Suppressor macrophage treated with lipopolysaccharide for 4 hours (primary cell): ENCODE measurements at places on chromosomes 11 and 22.
A peak's percentile ranks its signal among the peaks of the same experiment; 100 is the strongest.

DNA sequence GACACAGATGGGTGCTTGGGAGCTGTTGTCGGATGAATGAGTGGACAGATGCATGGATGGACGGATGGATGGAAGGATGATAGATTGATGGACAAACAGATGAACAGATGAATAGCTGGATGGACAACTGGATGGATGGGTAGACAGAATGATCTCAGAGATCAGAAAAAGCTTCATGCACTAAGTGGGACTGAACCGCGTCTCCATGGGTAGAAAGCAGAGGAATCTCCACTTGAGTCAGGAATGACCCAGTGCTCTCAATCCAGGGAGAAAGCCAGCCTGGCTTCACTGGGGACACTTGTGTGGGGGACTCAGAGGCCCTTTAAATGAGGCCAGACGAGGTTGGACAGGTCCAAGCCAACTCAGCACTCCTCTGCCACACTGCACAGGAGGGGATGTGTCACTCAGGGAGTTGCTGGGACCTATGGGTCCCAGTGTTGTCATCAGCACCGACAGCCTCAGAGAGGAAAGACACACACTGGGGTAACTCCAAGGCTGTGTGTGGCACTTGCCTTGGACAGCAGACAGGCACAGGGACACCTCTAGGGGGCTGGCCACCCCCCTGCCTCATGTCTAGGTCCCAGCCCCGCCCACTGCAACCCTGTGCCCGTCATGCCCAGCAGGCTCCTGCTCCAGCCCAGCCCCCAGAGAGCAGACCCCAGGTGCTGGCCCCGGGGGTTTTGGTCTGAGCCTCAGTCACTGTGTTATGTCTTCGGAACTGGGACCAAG is 5.6 kb downstream of the IGLL5 start:
- no peak for DNase-seq

DNA sequence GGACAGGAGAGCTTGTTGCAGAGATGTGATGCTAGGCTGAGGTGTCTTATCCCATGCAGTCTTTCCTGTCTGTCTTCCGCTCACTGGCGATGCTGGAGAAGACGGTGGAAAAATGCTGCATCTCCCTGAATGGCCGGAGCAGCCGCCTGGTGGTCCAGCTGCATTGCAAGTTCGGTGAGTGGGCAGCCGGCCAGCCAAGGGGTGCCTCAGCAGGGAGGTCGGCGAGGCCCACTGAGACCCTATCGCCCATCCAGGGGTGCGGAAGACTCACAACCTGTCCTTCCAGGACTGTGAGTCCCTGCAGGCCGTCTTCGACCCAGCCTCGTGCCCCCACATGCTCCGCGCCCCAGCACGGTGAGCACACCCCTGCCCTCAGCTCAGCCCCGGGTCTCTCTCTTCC is 1.7 kb downstream of the RAD9A start:
- DNase-seq, result no peak

DNA sequence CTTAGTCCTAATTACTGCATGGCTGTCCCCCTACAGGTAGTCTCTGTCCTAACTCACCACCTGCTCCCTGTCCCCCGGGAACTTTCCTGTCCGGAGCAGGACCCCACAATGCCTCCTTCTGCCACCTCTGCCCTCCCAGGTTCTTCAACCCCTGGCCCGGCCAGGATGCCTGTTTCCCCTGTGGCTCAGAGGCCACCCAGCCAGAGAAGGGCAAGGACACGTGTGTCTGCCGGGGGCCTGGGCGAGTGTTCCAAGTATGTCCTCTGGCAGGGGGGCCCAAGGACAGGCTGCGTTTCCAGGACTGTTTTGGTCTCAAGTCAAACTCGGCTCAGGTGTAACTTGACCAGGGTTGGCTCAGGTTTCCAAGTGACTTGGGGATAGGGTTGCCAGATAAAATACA is 63.8 kb downstream of the BTG4 start:
- no peak for DNase-seq

DNA sequence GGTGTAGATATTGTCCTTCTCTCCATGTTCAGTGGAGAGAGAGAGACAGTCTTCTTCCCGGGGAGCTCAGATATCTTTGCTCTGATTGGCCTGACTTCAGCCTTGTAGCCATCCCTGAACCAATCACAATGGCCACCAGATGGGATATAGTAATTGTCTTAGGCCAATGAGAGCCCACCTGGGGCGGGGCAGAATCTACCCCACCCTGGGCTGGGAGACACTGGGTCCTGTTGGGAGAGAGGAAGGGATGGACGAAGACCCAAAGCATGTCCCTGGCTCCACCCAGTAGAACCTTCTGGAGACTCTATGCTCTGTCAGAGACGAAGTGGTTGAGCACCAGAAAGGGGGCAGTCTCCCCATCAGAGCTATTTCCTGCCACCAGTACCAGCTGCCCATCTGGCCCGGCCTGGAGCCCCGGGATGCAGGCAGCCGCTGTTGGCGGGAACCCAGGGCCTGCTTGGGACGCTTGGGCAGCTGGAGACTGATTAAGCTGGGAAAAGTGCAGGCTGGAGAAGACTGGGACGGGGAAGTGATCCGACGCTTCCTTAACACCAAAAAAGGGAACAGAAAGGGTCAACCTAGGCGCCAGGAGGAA is 31.6 kb upstream of the CBX7 start:
- no peak for DNase-seq

DNA sequence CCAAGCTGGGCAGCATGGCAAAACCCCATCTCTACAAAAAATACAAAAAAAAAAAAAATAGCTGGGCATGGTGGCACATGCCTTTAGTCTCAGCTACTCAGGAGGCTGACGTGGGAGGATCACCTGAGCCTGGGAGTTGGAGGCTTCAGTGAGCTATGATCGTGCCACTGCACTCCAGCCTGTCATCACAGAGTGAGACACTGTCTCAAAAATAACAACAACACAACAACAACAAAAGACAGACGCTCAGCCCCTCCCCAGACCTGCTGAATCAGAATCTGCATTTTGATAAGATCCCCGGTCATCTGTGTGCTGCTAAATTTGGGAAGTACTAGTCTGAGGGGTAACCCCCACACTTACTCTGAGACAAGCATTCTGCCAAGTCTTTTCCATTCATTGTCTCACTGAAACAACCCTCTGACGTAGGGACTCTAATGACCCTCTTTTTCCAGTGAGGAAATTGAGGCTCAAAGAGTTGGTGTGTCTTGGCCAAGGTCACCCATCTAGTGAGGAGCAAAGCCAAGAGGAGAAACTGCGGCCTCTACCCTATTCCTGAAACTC is 7.5 kb downstream of the NEFH start:
- DNase-seq, result no peak

GRCh38 chr11:115905341-115906000 is 401.3 kb upstream of the CADM1 start:
- DNase-seq, result peak; percentile 83

GRCh38 chr11:57566005-57566904 is 1.2 kb downstream of the UBE2L6 start:
- peak; percentile 93 for DNase-seq

DNA sequence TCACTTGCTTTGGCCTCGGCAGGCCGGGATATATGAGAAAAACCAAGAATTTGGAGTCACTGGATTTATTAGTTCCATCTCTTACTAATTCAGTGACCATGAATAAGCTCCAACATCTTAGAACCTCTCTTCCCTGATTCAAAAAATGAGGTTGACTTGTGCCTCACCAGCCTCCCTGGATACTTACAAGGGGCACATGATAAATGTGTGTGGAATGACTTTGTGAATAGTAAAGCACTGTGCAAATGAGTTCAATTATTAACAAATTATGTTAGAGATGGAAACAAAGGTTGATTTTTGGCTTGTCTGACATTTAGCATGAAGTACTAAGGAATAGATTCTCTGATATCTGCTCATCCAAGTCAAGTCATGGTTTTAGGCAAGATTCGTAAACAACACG is 104.1 kb downstream of the TRIM44 start:
- no peak for DNase-seq

DNA sequence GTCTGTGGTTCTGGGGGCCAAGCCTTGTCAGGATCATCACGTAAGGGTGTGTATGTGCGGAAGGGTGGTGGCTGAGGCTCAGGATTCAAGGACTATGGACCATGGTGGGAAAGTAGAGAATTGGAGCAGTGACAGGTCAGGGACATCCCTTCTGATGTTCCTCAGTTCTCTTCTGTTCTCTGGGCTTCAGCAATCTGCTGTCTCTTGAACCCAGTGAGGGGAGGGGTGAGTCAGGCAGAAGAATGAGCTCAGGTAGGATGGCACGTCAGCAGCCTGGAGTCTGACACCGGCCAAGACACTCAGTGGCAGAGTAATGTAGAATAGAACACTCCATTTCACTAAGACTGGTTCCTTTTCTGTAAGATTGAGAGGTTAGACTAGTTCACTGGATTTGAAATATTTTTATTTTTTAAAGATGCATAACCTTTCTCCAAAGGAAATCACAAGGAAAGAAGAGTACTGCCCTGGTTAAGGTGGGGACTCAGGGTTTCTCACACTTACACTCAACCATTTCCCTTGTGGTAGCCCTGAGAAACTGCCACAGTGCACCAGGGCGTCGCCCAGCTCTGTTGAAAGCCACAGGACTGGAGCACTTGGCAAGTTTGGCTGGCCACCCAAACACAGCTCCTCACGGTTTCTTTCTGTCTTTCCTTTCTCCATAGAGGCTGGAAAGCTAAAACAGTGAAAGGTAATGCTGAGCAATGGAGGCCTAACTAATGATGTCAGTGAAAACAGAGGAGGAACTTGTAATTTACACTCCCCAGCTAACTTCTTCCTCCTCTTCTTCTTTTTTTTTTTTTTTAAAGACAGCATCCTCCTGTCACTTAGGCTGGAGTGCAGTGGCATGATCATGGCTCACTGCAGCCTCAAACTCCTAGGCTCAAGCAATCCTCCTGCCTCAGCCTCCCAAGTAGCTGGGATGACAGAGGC is 23.1 kb upstream of the MICAL2 start:
- DNase-seq, result peak; percentile 41

DNA sequence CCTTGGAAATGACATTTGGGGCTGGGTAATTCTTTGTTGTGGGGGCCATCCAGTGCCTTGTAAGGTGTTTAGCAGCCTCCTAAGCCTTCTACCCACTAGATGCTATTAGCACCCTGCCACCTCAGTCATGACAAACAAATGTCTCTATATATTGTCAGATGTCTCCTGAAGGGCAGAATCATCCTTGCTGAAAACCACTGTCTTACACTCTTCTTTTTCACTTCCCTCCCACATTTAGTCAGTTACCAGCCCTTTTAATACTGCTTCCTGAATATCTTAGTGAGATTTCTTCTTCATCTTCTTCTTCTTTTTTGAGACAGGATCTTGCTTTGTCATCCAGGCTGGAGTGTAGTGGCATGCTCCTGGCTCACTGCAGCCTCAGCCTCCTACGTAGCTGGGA is 33.1 kb downstream of the TNRC6B start:
- DNase-seq, result peak; percentile 72

DNA sequence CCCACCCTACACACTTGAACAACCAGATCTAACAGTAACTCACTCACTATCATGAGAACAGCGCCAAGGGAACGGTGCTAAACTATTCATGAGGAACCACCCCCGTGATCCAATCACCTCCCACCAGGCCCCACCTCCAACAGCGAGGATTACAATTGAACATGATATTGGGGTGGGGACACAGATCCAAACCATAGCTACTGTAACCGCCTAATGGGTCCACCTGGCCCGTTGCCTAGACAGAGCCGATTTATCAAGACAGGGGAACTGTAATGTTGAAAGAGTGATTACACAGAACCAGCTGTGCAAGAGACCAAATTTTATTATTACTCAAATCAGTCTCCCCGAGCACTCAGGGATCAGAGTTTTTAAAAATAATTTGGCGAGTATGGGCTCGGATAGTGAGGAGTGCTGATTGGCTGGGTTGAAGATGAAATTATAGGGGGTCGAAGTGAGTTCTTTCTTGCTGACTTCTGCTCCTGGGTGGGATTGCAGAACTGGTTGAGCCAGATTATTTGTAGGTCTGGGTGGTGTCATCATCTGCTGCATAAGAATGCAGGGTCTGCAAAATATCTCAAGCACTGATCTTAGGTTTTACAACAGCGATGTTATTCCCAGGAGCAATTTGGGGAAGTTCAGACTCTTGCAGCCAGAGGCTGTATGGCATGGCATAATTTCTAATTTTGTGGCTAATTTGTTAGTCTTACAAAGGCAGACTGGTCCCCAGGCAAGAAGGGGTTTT is 17.9 kb upstream of the ZC3H12C start:
- no peak for DNase-seq

- DNase-seq, result no peak
Observed at GRCh38 chr11:27837895-27838563, 137.8 kb upstream of the BDNF start.
